Cardiac septum (tissue), 1 donor: ENCODE measurements at places on chromosomes 3 and 15.
A peak's percentile ranks its signal among the peaks of the same experiment; 100 is the strongest.

GRCh38 chr3:110623571-110623970 is 448.0 kb upstream of the NECTIN3 start:
- no peak for DNase-seq

DNA sequence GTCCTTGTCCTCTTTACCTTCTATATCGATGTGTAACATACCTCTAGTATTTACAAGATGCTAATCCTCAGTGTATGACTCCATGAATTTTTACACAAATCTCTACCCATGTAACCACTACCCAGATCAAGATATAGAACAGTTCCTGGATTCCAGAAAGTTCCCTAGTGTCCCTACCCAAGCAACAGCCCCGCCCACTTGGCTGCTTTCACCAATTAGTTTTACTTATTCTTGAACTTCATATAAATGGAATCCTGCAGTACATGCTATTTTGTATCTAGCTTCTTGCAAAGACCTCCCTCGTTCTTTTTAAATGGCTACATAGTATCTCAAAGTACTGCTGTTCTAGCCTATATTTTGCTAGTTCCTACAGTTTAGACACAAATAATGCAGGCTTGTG is 33.0 kb downstream of the CD276 start:
- DNase-seq = no peak

- no peak for DNase-seq
These were observed 1136.1 kb downstream of the OTOL1 start for GRCh38 chr3:162632672-162633071.

GRCh38 chr3:139309061-139309591 is 34.7 kb upstream of the MRPS22 start:
- DNase-seq = no peak

DNA sequence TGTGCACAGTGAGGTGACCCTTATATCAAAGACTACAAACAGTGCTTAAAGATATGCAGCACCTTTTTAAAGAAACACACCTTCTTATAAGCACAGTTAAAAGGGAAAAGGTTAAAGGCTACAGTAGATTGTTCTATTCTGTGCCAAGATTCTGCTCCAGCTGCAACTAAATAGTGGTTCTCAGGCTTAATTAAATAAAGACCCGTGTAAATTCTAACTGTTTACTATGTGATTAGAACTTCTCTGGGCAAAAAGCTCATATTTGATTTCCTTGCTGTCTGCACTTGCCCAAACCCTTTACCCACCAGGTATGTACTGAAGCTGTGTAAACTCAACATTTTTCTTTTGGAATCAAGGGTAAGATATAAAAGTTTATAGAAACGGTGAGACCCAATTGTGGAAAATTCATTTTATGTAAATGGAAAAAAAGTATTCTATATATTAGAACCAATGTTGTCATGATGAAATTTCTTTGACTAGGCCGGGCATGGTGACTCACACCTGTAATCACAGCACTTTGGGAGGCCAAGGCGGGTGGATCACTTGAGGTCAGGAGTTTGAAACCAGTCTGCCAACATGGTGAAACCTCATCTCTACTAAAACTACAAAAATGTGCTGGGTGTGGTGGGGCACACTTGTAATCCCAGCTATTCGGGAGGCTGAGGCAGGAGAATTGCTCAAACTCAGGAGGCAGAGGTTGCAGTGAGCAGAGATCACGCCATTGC is 230.6 kb downstream of the MECOM start:
- DNase-seq = no peak

DNA sequence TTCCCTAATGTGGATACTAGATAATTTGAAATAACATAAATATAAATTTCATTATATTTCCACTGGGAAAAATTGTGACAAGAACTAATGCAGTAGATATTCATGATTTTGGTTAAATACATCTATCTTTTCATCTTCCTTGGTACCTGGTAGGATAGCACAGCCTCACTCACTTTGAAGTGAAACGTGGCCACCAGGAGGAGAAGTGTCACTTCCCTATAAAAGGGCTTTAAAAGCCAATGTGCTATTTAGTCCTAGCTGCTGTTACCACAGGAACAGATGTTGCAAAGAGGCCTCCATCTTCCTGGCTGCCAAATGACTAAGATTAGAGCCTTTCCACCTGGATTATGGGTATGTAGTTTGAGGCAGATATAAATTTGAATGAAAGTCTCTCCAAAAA is 140.0 kb downstream of the PLOD2 start:
- DNase-seq = no peak

DNA sequence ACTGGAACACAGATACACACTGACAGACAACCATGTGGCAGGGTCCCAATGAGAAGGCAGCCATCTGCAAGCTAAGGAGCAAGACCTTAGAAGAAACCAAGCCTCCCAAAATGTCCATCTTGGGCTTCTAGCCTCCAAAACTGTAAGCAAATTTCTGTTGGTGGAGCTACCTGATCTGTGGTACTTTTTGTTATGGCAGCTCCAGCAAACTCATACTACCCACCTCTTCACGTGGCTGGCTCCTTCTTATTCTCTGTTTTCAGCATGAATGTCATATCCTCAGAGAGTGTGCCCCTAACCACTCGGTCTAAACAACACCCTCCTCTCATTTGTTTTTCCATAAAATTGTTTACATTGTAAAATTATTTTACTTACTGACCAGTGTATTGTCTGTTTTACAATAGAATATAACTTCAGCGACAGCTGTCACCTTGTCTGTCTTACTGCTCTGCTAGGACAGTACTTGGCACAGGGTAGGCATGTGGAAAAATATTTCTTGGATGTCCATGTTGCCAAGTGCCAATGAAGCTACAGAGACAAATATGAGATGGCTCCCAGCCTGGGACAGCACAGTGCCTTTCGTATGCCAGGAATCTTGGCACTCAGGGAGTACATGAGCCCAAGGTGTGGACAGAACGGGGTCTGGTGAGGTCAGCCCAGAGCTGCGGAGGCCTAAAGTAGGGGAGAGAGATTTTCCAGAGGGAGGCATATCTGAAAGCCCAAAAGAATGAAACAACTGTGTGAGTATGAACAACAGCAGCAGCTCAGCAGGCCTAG is 17.4 kb upstream of the SLC25A36 start:
- peak; percentile 83 for DNase-seq

DNA sequence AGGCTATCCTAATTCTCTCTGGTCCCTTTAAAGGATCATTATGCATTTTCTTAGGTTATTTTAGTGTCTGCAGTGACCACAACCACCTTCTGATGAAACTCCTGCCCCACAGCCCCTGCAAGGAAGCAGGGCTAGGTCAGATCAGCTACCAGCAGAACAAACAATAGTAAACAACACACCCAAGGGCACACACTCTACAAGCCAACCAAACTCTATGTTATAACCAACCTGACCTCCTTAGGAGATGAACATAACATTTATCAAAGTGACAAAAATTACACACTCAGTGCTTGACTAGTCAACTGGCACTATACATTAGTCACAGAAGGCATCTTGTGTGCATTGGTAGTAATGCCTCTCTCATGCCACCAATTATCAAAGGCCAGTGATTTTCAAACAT is 17.3 kb downstream of the DENND6A start:
- DNase-seq = no peak

GRCh38 chr15:49041426-49041825 is 4.8 kb downstream of the SECISBP2L start:
- no peak for DNase-seq

- no peak for DNase-seq
These were observed 56.6 kb downstream of the P3H2 start for GRCh38 chr3:190064112-190064511.

DNA sequence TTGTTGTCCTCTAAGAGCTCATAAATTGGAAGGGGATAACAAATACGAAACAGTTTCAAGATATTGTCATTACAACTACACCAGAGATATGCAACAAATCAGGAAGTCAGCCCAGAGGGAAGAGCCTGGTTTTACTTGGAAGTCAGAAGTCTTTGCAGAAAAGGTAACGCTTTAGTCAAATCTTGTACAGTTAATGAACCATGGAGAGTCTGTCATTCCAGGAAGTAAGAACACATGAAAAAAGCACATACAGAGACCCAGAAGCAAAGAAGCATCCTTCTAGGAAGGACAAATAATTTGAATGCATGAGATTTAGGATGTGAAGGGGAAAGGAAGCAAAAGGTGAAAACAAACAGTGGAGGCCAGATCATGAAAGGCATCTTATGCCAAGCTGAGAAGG is 19.6 kb downstream of the DYNC1LI1 start:
- DNase-seq = no peak

DNA sequence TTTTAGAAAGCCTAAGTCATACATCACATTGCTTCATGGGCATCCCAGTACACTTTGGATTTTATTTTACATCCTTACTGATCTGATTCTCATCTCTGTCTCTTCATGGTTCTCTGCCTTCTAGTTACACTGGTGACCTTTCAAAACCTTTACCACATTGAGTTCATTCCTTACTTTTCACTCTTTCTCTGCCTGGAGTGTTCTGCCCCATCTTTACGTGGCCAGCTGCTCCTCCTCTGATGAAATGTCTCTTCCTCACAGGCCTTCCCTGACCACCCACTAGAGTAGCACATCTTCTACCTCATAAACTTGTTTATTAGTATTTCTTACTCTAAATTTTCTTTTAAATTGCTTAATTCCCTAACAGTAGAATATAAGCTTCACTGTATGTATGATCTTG is 17.7 kb downstream of the CTNNB1 start:
- DNase-seq = no peak

GRCh38 chr3:4708230-4708629 is 215.1 kb downstream of the ITPR1 start:
- DNase-seq = no peak

- no peak for DNase-seq
These were observed 493.9 kb downstream of the ZIC1 start for GRCh38 chr3:147903026-147903425.

DNA sequence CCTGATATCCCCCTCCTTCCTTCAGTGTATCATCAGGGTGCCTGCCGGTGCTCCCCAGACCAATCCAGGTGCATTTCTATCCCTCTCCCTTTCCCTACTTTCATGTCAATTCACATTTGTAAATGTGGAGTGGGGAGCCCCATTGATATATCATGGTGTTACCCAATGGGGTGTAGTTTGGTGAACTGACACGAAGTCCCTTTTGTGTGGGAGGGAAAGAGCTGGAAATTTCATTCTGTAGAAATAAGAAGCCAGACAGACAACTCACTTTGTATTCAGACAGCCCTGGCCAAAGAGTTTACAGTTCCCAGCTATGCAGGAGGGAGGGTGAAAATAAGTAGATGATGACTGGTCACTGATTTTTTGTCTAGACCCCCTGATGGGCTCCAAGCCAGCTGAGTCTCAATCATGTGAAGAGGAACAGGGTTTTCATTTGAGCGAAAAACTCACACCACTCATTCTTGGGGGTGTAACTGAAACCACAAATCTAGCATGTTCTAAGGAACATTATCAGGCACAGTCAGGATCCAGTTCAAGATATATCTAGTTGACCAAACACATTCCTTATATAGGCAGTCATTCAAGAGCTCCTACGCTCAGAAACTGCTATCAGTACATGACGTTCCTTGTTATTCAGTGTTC is 58.9 kb downstream of the LMCD1 start:
- no peak for DNase-seq

- no peak for DNase-seq
These were observed 54.2 kb upstream of the ARHGEF3 start for GRCh38 chr3:56855856-56856512.

DNA sequence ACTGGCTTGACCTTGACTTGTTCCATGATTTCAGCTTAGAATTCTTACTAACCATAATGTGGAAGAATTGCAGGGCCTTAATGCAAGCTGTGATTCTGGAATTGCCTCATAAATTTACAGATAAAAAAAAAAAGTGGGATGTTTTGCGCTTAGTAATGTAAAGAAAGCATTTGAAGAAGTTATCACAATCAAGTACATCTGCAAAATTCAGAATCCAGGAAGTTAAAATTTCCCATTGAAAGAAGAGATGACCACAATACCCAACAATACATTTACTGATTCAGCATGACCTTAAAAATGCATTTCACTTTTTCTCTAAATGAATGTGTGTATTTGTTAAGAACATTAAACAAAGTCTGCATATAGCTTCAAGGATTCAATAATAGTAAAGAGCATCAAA is 65.1 kb upstream of the CCNL1 start:
- no peak for DNase-seq

GRCh38 chr3:13612829-13613228 is 63.9 kb downstream of the FBLN2 start:
- DNase-seq = no peak

- no peak for DNase-seq
These were observed 451.0 kb downstream of the MFSD1 start for GRCh38 chr3:159252772-159253384.

DNA sequence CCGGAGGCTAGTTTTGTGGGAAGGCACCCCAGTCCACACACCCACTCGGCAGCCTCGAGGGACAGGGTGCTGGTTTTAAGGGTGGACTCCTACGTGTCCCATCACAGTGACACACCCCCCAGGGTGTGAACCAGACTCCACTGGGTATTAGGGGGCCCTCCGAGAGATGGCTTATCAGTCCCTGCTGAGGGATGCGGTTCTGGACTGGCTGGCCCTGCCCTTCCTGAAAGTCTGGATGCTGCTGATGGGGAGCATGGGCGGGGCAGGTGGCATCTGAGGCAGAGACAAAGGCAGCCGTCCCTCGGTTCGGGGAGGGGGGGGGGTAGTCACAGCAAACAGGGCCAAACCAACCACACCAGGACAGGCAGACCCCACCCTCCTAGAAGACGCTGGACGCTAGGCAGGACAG is 939 bp upstream of the ULK3 start:
- no peak for DNase-seq

DNA sequence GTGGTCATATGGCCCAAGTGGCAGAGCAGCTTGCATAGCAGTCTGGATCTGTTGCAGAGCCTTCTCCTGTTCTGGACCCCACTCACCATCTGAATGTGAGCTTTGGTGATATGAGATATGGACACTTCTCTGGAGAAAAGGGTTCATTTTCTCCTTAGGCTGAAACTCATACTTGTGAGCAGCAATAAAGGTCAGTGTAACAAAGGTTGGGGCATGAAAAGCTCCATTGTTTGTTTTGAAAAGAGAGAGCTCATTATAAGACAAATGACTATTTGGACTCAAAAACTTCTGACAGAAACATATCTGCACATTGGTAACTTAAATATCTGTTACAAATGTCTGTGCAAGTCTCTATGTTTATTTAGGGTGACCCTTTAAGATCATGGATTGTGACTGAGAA is 517.3 kb downstream of the MFSD1 start:
- no peak for DNase-seq

DNA sequence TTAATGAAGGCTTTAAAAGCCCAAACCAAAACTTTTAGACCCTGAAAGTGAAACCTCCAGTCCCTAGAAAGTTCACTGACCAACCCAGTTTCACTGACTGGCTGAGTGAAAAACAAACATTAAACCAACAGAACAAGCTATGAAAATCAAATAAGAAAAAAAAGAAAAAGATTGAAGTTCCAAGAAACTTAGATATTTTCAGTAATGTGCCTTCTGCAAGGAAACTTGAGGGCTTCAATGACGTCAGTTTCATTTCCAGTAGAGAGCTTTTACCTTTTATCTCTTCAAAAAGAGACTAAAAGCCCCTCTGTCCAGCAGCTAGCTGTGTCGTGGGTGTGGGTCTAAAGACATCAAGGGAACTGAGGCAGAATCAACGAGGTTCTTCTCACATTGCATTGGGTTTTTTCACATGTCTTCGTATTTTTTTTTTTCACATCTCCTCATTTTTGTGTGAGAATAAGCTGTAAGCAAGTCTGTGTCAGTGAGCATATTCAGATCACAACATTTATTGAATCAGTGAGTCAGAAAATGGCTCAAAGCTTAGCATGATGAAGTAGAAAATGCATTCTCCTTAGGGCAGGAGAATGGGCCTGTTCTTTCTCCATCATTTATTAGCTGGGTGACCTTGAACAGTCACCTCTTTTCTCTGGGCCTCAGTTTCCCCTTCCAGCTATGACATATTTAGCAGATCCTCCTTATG is 54.8 kb upstream of the BCL6 start:
- DNase-seq = no peak
